T-helper 2 cell treated with Interferon-gamma antibody and Interleukin-4, amounts not matched to agents 100 ng/mL and 5 ng/mL, for 36 hours (primary cell): ENCODE measurements at places on chromosomes 4 and X. TPM values are rescaled to one million over a fixed set of nuclear protein-coding genes. Genes with fewer than 3 reads are reported as not detected.

The KLKB1 gene
- 0.36 TPM in 2 replicates for total RNA-seq

The STBD1 gene
- total RNA-seq = 1.2 and 1.3 TPM in 2 replicates

The PRKG2 gene
- 0.82 and 0.98 TPM in 2 replicates for total RNA-seq

The TSPAN7 gene
- total RNA-seq = 0.11 TPM in 1 of 2 replicates, not detected in the other

The TREX2 gene
- 2.2 and 2.3 TPM in 2 replicates for total RNA-seq

The NKX3-2 gene
- total RNA-seq = not detected in 2 replicates

The PNMA6A gene
- total RNA-seq = 0.32 and 0.61 TPM in 2 replicates

The CENPVL3 gene
- not detected in 2 replicates for total RNA-seq

The RPS6KA6 gene
- 0.05 TPM in 1 of 2 replicates, not detected in the other for total RNA-seq

The EPGN gene
- 1.3 TPM in 2 replicates for total RNA-seq

The ESX1 gene
- total RNA-seq = 0.14 and 0.25 TPM in 2 replicates

The BTC gene
- total RNA-seq = not detected in 2 replicates

The TRPC3 gene
- 0.20 and 0.64 TPM in 2 replicates for total RNA-seq

The FAAH2 gene
- 4.2 and 4.9 TPM in 2 replicates for total RNA-seq

The SRPK3 gene
- not detected in 2 replicates for total RNA-seq

The SPANXB1 gene
- total RNA-seq = not detected in 2 replicates

The FAT4 gene
- total RNA-seq = not detected in 2 replicates

The ALG13 gene
- 42.2 and 49.0 TPM in 2 replicates for total RNA-seq

The CFI gene
- total RNA-seq = 0.09 TPM in 1 of 2 replicates, not detected in the other
